ENCODE measurements at places on chromosomes 3 and 15. TPM values are rescaled to one million over a fixed set of nuclear protein-coding genes. Genes with fewer than 3 reads are reported as not detected.
A peak's percentile ranks its signal among the peaks of the same experiment; 100 is the strongest.

The HYAL3 gene
- 7.7 TPM for polyA plus RNA-seq

The SPSB4 gene
- 0.05 TPM for polyA plus RNA-seq

The COLQ gene
- 0.62 TPM for polyA plus RNA-seq

The ADGRG7 gene
- not detected for polyA plus RNA-seq

DNA sequence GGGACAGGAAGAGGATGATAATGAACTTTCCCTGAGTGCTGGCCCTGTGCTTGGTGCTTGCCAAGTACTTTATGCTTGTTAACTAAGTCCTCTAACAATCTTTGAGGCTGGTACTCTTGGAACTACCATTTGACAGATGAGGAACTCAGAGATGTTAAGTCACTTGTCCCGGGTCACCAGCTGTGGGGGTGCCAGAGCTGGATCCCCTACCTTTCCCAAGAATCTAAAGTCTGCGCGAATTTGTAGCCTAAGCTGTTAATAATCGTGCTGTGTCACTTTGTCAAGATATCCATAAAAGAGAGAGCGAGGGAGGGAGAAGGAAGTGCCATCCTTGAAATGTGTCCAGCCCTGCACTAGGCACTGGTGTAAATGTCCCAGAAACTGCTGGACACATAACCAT, 19.0 kb upstream of the ACOX2 start:
- no peak overlapping the region for H3K27ac ChIP-seq
- H3K4me1 ChIP-seq, result no peaks in the 10 kb centered on the region
- DNase-seq, result no peak
- no peaks in the 10 kb centered on the region for H3K27me3 ChIP-seq

DNA sequence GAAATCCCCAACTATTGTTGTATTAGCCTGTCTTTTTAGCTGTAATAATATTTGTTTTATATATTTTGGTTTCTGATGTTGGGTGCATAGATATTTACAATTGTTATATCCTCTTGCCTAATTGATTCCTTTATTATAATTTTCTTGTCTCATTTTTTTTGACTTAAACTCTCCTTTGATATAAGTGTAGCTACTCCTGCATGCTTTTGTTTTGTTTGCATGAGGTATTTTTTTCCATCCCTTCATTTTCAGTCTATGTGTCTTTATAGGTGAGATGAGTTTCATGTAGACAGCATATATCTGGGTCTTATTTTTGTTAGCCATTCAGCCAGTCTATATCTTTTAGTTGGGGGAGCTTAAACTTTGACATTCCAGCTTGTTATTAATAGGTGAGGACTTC, 37.4 kb downstream of the FAIM start:
- H3K4me3 ChIP-seq, result no peak overlapping the region
- H3K27ac ChIP-seq, result no peak overlapping the region
- no peak for DNase-seq

DNA sequence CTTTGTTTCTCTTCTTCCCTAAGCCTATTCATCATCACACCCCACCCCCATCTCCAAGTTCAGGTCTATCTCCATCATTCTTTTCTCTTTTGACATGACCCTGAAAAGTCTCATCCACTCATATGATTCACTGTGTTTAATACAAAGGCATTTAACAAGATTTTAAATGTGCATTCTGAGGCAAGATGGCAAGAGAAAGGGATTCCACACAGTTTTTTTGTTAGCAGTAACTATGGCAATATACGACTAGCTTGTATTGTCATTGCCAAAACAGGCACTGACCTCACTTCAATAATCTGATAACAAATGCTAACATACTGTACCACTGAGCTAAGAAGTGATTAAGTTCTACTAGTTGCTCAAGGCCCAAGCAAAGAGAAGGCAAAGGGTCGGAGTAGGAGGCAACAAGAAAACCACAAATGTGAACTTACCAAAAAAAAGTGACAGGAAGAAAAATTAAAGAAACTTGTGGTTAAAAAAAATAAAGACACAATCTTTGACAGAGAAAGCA, 53.2 kb downstream of the FBN1 start:
- DNase-seq, result peak; percentile 56
- H3K4me3 ChIP-seq, result no peak overlapping the region
- H3K27me3 ChIP-seq, result no peaks in the 10 kb centered on the region

DNA sequence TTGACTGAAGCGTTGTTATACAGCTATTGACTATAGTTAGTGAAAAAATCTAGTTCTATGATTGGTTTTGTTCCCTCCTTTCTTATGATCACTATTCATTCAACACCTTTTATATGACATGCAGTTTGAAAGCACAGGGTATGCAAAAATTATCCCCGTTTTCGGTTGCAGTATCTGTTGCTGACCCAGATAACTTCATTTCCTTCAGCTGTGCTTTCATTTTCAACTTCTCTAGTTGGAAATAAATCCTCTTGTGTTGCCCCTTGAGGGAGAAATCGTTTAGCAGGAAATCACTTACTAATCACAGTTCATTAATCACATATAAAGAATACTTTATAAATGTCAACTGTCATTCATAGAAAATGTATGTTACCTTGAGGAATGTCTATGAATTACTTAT, 55.1 kb downstream of the MBNL1 start:
- no peak for DNase-seq
- no peaks in the 10 kb centered on the region for H3K36me3 ChIP-seq
- no peak overlapping the region for H3K27ac ChIP-seq
- peaks cover 37% of the 10 kb centered on the region for H3K4me1 ChIP-seq

- H3K4me3 ChIP-seq, result no peak overlapping the region
- peaks cover 19% of the 10 kb centered on the region for H3K4me1 ChIP-seq
- DNase-seq, result no peak
- H3K27ac ChIP-seq, result no peak overlapping the region
Observed at GRCh38 chr3:71721651-71722157, 3.5 kb downstream of the EIF4E3 start.

- no peak overlapping the region for H3K4me3 ChIP-seq
- H3K36me3 ChIP-seq, result no peaks in the 10 kb centered on the region
Observed at GRCh38 chr3:112744825-112745566, 101.7 kb downstream of the CD200R1L start.

DNA sequence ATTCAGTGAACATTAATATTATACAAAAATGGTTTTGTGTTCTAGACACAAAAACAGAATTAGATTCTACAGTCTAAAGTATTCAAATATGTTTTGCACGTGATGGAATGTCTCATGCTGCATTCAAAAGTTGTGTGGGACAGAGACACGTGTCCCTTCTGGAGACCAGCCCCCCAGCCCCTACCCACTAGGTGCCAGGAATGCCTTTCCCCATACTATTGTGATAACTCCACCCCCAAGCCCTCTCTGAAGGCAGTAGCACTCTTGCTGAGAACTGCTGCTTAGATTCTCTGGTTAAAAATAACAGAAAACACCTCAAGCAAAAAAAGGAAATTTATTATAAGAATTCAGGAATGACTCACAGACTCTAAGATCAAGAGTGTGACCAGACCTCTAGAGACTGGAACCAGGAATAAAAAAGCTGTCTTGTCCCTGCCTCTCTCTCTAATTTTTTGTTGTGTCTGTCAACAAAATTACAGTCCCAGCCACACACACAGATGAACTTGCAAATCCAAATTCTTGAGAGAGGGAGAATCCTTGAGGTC, 57.7 kb downstream of the PXYLP1 start:
- peaks cover 6% of the 10 kb centered on the region for H3K4me1 ChIP-seq
- H3K27me3 ChIP-seq, result no peaks in the 10 kb centered on the region
- peaks cover 39% of the 10 kb centered on the region for H3K36me3 ChIP-seq
- no peak overlapping the region for H3K4me3 ChIP-seq

DNA sequence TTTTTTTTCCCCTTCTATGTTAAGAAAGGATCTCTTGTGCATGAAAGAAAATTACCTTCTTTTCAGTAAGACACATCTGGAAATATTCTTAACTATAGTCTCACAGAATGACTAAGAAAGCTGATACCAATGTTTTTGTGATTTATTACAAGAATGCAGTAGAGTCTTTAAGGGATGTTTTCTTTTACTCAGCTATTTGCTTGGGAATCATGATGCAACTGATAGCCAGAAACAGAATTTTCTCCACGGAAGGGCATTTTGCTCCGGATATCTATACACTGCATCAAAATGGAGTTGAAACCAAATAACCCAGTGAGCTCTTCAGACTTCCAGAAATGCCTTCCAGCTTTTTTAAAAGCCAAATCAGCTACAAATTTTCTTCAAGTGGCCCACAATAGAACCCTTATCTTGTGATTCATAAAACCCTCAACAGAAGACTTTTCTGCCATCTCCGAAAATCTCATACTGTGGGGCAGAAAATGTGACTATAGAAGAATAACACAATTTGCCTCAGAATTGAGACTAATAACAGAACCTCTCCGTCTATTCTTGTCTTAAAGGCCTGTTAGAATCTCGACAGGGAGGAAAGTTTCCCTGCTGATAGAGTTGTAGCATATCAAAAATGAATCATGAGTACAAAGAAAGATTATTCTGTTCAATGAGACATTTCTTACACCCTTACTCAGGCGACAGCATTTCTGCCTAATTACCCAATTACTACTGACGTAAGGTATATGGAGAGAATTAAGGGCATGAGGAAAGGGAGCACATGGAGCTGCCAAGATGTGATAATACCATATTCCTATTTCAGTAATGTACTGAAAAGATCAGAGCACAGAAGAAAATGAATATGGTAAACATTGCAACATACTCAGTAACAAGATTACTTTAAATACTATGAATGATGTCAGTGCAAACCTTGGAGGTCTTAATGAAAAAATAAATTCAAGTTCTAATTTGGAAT, 900.1 kb downstream of the ROBO1 start:
- no peak for DNase-seq
- no peaks in the 10 kb centered on the region for H3K27me3 ChIP-seq
- no peak overlapping the region for H3K4me3 ChIP-seq
- H3K4me1 ChIP-seq, result peaks cover 6% of the 10 kb centered on the region

- H3K27me3 ChIP-seq, result no peaks in the 10 kb centered on the region
- peaks cover 36% of the 10 kb centered on the region for H3K4me1 ChIP-seq
- DNase-seq, result no peak
- no peak overlapping the region for H3K4me3 ChIP-seq
- H3K36me3 ChIP-seq, result peaks cover 29% of the 10 kb centered on the region
- H3K27ac ChIP-seq, result no peak overlapping the region
Observed at GRCh38 chr3:152452318-152452717, 183.6 kb downstream of the MBNL1 start.

DNA sequence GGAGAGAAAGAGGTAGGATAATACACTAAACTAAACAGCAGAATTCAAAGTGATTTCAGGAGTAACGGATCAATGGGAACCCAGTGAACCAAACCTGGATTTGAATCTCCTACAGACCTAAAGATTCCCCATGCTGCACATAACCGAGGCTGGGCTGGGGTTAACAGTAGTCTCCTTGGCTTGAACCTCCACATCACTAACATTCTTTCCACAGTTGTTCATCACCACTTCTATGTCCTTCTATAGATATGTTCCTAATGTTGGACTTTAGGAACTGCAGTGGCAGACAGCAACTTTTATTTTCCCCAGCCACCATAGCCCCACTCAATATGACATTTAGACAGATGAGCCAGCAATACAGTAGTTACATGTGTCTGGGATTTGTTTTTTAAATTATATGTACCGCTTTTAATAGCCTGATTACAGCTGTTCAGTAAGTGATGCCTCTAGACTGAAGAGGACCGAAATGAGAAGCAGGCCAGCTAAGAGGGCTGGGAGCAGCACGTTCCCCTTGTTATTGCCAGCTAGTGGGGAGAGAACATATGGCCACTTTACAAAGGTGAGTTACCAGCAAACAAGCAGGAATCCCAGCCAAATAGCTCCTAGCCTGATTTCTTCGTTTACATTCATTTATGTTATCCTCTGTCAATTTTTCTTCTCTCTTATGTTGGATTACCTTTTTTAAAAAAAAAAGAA, 472.6 kb upstream of the CDIN1 start:
- no peak for DNase-seq
- no peaks in the 10 kb centered on the region for H3K36me3 ChIP-seq
- H3K4me3 ChIP-seq, result no peak overlapping the region
- no peaks in the 10 kb centered on the region for H3K27me3 ChIP-seq
- H3K27ac ChIP-seq, result no peak overlapping the region

DNA sequence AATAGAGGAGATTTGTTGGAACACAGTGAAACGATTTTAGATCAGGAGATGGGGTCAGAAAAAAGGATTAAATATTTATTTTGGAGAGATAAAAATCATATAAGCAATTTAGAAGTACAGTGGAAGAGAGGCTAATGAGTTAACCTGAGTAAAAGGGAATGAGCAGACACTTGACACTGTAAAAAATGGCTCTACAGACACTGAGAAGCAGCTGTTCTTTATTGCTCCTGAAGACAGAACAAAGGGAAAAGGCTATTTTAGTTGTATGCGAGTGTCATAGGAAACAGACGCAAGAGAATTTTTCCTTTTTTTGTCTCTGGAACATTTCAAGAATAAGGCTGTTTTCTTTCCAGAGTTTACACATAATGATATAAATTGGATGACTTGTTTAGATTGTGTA, 34.3 kb downstream of the ASTE1 start:
- no peak overlapping the region for H3K27ac ChIP-seq
- no peaks in the 10 kb centered on the region for H3K4me1 ChIP-seq
- no peak overlapping the region for H3K4me3 ChIP-seq
- H3K27me3 ChIP-seq, result no peaks in the 10 kb centered on the region
- no peak for DNase-seq
- peaks cover 62% of the 10 kb centered on the region for H3K36me3 ChIP-seq

DNA sequence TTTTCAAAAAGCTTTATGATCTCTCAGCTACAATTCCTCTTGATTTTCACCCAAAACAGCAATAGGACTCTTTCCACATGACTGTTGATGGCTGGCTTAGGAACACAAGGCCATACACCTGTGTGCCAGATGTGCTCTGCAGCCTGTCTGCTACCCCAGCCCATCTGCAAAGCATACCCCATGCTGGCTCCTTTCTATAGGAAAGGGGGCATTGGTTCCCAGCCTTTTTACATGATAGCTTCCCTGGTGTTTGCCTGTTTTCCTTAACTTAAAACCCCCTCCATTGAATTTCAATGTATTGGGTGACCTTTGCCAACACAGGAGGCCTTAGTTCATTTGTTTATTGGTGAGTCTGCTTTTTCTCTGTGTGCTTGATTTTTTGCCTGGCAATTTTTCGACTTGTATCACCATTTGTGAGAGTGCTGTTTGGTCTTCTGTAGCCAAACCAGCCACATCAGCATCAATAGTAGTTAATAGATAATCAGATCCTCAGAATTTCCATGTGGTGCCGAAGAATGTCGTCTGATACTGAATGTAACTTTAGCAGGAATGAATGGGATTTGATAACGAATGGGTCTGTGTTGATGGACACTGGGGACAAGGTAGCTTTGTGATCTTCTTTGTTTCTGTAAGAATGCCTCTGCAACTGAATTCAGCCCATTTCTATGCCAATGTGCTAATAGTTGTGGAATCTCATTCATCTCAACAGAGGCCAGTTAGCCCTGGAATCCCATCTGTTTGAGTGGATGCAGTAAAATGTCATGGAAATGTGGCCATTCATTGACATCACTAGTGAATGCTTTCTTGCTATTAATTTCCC, 272.2 kb upstream of the RARB start:
- DNase-seq, result no peak
- no peak overlapping the region for H3K4me3 ChIP-seq
- no peak overlapping the region for H3K27ac ChIP-seq
- H3K4me1 ChIP-seq, result no peaks in the 10 kb centered on the region
- no peaks in the 10 kb centered on the region for H3K27me3 ChIP-seq
